ENCODE measurements at places on chromosomes 7 and 10.

GRCh38 chr10:22700489-22700888 is 13.9 kb downstream of the PIP4K2A start:
- no peak for DNase-seq

DNA sequence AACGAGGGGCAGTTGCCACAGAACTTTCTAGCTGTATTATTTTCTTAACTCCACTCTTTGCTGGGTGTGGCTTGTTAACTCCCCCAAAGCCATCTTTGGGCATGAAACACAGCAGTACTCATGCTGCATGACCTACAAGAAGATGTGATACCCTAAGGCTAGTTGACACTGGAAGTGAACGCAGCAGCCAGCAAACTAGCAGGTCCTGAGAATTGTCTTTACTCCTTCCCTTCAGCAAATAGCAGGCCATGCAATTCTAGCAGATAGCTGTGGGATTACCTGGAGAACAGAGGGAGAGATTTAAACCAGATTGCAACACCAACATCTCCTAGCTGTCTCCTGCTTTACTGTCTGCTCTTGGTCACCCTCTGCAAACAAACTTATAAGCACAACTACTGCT is 688.0 kb upstream of the ZWINT start:
- DNase-seq: no peak

- no peak for DNase-seq
Measured at GRCh38 chr7:139574618-139575337, 51.3 kb downstream of the CLEC2L start.

- no peak for DNase-seq
Measured at GRCh38 chr10:129400426-129400825, 66.6 kb upstream of the MGMT start.

DNA sequence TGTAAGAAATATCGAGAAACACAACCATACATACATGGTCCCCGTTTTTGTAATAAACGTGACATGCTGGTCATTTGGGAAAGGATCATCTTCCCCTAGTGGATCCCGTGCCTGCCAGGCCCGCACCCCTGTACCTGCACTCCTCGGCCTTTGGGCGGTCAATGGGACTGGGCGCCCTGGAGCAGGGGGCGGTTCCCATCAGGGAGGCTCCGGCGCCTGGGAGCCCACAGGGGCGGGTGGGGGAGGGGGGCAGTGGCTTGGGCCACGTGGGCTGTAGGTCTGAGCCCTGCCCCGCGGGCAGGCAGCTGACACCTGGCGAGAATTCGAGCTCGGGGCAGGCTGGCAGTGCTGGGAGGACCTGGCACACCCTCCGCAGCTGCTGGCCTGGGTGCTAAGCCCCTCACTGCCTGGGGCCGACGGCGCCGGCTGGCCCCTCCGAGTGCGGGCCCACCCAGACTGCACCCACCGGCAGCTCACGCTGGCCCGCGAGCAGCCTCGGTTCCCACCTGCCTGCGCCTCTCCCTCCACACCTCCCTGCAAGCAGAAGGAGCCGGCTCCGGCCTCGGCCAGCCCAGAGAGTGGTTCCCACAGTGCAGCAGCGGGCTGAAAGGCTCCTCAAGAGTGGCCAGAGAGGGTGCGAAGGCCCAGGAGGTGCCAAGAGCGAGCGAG is 361.6 kb upstream of the GRM3 start:
- no peak for DNase-seq

GRCh38 chr10:44922796-44923545 is 11.8 kb downstream of the TMEM72 start:
- no peak for DNase-seq

DNA sequence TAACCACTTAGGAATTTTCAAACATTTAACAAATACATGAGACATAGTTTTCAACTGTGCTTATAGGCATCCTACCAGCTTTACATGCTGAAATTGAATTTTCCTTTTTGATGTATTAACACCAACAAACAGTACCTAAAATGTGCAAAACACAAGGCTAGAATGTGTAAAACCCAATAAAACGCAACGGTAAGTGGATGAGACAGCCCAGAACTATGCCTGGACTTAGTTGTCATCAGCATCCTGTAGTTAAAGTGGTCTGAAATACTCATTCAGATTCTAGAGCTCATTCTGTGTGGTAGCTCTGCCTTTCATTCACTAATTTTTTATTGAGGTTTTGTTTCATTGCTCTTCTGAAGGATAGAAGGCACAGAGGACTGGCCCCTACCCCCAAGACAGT is 137.1 kb downstream of the BMPER start:
- DNase-seq: no peak

DNA sequence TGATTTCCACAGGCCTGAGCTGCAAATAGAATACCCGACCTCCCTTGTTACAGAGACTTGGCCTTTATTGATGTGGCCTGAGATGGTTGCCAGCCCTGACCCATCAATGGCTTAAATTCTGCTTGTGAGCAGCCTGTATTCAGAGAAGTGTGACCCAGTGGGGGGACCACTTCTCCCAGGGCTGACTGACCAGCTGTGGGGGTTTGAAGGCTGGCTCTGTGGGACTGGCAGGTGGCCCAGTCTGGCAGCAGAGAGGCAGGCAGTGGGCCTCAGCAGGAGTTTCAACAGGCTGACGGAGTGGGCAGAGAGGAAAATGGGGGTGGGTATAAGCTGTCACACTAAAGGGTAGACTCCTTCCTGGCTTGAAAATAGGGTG is 12.2 kb upstream of the PPIF start:
- DNase-seq: no peak

- DNase-seq: no peak
Measured at GRCh38 chr7:129315960-129316359, 91.1 kb downstream of the AHCYL2 start.

GRCh38 chr10:75827587-75828021 is 396.2 kb downstream of the LRMDA start:
- no peak for DNase-seq

GRCh38 chr10:74730246-74730645 is 96.2 kb upstream of the KAT6B start:
- no peak for DNase-seq

DNA sequence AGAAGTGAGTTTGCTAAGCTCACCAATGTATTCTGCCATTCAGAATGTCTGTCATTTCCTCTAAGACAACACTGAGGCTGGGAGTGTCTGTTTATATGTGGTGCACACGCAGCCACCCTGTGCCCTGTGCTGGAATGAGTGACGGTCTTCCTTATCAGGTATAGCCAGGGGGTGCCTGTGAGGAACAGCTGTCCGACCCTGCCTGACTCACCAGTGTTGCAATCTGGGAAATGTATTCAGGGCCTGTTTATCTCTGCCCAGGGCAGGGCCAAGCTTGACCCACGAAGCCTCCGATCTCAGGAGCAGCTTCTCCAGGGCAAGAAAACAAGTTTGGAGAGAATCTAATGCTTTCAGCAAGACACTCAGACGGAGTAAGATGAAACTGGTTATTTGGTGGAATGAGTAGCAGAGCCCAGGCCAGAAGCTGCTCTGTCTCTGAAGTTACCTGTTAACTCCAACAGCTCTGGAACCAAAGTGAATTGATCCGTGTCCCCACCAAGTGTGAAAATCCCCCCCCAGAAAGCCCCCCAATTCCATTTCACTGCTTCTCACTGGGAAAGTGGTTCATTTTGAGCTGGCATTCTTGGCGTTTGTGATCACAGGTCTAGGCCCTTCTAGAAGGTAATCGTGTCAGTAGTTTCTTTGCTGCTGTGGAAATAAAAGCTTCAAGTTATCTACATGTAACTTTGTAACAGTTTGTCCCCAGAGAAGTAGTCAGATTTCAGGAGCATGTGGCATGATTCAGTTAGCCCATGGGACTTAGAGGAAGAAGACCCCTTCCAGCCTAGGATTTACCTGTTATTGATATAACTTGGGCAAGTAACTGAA is 6.1 kb upstream of the UBE2H start:
- DNase-seq: peak; percentile 41

DNA sequence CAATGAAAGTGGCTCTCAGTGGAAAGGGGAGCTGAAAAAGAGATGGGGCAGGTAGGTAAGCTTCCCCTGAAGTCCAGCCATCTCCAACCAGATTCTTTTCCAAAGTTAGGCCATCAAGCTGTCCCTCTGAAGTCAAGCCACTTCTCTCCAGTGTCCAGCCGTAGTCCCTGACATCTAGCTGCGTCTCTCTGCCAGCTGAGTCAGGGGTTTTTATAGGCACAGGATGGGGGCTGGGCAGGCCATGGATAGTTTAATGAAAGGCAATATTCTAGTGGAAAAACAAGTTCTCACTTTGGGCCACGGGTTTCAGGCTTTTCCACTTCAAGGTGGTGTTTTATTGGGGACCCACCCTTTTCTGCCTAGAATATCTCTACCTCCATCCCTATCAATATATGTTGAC is 36.8 kb downstream of the AVL9 start:
- no peak for DNase-seq

DNA sequence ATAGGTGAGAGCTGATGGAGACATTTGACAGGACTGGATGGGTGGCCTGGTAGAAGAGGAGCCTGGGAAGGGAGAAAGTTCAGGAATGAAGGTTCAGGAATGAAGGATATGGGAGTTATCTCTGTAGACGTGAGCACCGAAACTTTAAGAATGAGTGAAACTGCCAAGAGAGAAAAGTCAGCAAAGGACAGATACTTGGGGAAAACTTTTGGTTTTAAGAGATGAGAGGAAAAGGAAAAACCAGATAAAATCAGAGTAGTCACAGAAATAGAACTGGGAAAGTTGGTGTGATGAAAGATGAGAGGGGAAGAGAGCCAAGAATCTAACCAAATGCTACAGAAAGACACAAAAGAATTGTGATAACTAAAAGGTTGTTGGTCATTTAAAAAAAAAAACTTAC is 88.9 kb downstream of the PRR15 start:
- no peak for DNase-seq

- DNase-seq: no peak
Measured at GRCh38 chr7:122137251-122138077, 6.6 kb downstream of the AASS start.

DNA sequence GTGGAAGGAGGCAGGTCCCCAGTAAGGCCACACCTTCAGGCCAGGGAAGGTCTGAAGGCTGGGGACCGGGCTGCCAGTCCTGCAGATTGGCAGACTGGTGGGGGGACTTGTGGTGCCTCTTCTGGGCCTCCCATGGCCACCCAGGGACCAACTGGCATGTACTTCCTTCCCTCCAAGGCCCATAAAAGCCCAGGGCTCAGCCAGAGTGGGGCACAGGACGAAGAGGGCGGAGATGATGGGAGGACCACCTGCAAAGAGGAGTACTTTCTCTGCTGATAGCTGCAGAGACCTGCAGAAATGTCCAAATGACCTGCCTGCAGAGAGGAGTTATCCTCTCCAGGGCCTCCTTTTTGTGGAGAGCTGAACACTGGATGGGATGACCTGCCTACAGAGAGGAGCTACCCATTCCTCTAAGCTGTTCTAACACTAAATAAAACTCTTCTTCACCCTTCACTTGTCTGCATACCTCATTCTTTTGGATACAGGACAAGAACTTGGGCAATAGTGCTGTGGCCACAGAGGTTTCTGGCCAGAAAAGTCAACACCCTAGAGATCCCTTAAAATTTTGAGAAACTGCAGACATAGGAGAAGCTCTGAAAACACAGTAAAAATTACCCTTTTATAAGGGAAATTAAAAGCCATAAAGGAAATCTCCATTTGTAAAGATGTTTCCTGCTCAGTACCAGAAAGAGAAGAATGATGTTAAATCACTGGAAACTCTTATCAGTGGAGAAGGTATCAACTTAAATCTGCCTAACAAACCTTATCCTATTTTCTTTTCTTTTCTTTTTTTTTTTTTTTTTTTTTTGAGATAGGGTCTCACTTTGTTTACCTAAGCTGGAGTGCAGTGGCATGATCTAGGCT is 20.7 kb upstream of the PRF1 start:
- DNase-seq: no peak

GRCh38 chr10:90592638-90593302 is 265.1 kb downstream of the HTR7 start:
- DNase-seq: peak; percentile 32

- DNase-seq: no peak
Measured at GRCh38 chr7:70571403-70571934, 560.5 kb upstream of the GALNT17 start.

GRCh38 chr7:95238252-95238943 is 85.9 kb downstream of the PON1 start:
- no peak for DNase-seq

DNA sequence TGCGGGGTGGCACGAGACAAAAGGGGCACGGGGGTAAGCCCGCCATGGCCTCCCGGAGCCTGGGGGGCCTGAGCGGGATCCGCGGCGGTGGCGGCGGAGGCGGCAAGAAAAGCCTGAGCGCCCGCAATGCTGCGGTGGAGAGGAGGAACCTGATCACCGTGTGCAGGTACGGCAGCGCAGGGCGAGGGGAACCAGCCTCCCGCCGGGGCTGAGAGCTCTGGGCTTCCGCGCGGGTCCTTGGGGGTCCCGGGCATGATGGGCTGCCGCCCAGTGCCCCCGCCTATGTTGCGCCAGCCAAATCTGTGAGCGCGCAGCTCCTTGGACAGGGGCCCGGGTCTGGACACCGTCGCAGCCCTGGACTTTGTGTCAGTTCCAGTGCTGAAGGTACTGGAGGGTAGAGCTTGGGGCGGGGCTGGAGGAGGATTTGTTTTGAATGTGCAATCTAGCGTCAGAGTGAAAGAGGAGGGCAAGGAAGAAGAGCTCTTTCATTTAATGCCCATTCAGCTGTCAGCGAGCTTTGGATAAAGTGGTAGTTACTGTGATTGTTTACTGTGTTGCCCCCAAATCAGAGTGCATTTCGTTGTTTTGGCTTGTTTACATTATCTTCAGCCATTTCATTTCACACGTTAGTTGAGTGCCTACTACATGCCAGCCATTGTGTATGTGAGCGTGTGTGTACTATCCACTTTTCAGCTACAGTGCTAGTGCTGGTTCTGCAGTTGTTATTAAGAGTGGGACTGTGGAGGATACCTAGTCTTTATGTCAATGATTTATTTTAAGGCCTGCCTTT is 777 bp downstream of the RUNDC3B start:
- no peak for DNase-seq

DNA sequence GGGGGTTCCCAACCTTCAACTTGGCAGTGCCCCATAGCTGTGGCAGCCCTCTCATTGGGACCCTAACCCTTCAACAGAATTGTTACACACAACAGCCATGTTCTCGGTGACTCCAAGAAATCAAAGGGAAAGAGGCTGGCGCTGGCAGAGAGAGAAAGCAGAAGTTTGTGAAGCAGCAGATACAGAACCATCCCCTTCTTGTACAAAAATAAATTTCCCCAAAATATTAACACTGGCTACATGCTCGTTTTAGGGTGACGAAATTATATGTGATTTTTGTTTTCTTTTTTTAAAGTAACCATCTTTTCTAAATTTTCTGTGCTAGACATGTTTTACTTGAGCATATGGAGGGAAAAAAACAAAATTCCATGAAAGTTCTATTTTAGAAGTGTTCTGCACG is 45.2 kb upstream of the SAMD8 start:
- no peak for DNase-seq

All from 8988T (cell line).